ENCODE measurements at places on chromosomes 2 and 18.

GRCh38 chr2:216635171-216635570, 2.0 kb downstream of the IGFBP2 start:
- DNase-seq, result no peak

GRCh38 chr2:66429693-66430504, 5.0 kb upstream of the MEIS1 start:
- no peak for DNase-seq

GRCh38 chr2:159445307-159445706, 158.8 kb upstream of the WDSUB1 start:
- DNase-seq, result no peak

GRCh38 chr2:226414335-226414734, 385.3 kb downstream of the IRS1 start:
- DNase-seq, result no peak

- no peak for DNase-seq
These were observed 84.0 kb downstream of the DYNAP start for GRCh38 chr18:54675076-54675475.

GRCh38 chr18:67731851-67732250, 215.3 kb upstream of the DSEL start:
- no peak for DNase-seq

- no peak for DNase-seq
These were observed 42.1 kb downstream of the GPR155 start for GRCh38 chr2:174444761-174445160.

GRCh38 chr2:235026649-235027557, 75.1 kb downstream of the SH3BP4 start:
- DNase-seq, result no peak

- DNase-seq, result no peak
These were observed 124.0 kb downstream of the GBX2 start for GRCh38 chr2:236044191-236044590.

- DNase-seq, result no peak
These were observed 81.7 kb downstream of the FEZ2 start for GRCh38 chr2:36516136-36516870.

- no peak for DNase-seq
These were observed 36.2 kb downstream of the POU3F3 start for GRCh38 chr2:104889960-104890684.

- DNase-seq, result no peak
These were observed 117.4 kb upstream of the NABP1 start for GRCh38 chr2:191560411-191560980.

- no peak for DNase-seq
These were observed 993.6 kb upstream of the NXPH2 start for GRCh38 chr2:139773720-139774277.

GRCh38 chr18:22193466-22193865, 24.1 kb downstream of the GATA6 start:
- DNase-seq, result no peak

GRCh38 chr2:167706800-167707199, 540.6 kb downstream of the STK39 start:
- DNase-seq, result no peak

GRCh38 chr2:118032169-118033013, 18.5 kb upstream of the CCDC93 start:
- DNase-seq, result peak; percentile 13

- DNase-seq, result no peak
These were observed 901.6 kb downstream of the EPHA4 start for GRCh38 chr2:220670511-220670910.

DNA sequence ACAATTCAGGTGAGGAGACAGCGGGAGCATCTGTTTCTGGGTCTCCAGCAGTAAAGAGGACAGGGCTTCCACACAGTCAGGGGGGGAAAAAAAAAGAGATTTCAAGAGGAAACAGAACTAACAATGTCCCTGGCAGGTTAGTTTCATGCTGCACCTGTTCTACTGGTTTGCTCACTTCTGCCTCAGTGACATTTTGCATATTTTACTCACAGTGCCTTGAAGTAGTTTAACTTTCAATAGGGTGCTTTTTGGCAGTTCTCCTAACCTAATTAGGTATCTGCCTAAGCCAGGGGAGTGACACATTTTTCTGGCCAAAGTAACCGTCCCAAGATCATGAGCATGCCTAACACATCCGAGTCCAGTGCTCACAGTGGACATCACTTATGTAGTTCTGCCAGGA, 109.0 kb upstream of the ALK start:
- no peak for DNase-seq

Data from activated T-helper 1 cell treated with anti-CD3 and anti-CD28 coated beads, Interleukin-2, amount 50 U/mL, for 16 hours (primary cell).